ENCODE measurements at places on chromosomes 2 and 18.

GRCh38 chr2:239258248-239258647 is 142.6 kb downstream of the HDAC4 start:
- no peak for DNase-seq

DNA sequence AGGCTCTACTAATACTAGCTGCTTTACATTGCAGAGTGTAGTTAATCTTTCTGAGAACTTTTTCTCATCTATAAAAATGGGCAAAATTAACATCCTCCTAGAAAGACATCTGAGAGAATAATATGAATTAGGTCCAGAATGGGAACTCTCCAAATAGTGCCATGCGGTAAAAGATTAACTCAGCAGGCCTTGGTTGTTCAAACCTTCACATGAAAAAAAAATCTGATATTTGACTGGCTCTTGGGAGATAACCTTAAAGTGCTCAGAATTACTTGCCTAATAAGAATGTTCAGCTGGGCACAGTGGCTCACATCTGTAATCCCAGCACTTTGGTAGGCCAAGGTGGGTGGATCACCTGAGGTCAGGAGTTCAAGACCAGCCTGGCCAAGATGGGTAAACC is 5.5 kb upstream of the CXXC1 start:
- DNase-seq, result no peak

DNA sequence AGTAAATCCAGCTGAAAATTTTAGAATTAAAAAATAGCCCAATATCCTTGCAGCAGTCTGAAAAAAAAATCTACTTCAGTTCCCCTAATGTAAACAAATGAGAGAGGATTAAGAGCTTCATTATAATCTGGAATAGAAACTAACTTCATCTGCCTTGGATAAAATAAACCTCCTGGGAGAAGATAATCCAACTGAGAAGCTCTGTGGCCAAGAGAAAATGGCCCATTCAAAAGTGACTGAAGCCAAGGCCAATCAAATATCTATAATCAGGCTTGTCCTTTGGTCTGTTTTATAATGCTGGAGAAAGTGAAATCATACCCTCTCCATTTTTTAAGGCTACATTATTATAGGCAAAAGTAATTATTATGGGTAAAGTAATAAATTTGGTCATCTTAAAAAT is 110.0 kb downstream of the NEB start:
- no peak for DNase-seq

DNA sequence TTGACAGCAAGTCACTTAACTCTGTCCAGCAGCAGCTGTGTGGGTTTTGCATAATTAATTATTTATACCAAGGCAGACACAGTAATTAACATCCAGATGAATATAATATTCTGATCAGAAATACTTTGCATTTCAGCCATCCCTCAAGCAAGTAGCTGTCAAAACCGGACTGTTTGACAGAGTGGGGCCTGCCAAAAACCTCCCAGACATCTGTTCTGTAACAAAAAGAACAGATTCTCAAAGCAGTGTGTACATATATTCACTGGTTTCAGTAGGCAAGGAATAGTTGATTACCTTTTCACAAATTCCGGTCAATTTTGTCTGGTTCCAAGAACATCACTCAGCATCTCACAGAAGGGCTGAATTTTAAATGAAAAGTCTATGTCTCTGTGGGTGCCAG is 291.6 kb downstream of the CMPK2 start:
- DNase-seq, result no peak

DNA sequence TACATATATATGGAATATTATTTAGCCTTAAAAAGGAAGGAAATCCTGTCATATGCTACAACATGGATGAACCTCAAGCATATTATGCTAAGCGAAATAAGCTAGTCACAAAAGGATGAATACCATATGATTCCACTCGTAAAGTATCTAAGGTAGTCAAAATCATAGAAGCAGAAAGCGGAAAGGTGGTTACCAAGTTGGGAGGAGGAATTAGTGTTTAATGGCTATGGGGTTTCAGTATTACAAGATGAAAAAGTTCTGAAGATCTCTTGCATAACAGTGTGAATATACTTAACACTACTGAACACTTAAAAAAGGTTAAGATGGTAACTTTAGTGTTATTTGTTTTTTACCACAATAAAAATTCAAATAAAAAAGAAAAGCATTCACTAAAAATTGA is 99.0 kb downstream of the MGAT5 start:
- DNase-seq, result no peak

- no peak for DNase-seq
Measured at GRCh38 chr2:206011018-206011614, 74.9 kb downstream of the INO80D start.

GRCh38 chr2:45932278-45932975 is 281.0 kb downstream of the PRKCE start:
- no peak for DNase-seq

DNA sequence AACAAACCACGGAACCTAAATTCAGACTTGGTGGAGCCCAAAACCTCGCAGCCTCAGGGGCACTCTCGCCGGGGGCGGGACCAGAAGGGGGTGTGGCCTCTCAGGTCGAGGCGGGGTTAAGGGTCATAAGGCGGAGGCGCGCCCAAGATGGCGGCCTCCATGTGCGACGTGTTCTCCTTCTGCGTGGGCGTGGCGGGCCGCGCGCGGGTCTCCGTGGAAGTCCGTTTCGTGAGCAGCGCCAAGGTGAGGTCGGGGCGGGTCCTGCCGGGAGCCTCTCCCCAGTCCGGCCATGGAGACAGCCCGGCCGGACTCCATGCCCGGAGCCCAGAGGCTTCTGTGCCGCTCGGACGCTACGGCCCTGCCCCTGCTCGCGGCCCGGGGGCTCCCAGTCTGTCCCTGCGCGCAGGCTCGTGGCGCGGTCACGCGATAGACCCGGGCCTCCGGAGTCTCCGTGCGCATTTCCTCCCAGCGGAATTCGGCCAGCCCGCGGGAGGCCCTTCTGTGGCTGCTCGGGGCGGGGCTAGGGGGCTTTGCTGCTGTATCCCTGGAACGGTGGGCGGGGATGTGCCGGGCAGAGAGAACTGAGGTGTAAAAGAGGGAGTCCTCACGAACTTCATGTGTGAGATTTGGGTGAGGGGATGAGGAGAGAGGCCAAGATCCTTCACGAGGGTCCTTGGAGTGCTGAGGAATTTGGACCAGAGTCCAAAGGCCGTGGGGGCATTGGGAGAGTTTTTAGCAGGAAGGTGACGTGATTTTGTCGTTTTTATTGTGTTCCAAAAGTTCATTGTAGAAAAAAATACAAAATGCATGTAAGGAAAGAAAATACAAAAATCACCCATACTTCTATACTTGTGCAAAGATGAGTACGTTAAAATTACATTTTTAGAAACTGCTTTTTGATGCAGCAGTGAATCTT is at the start of gene SMYD5:
Gene SMYD5, plus strand, starts transcription at position 126 of the 916 bp plus-strand sequence. Its CDS starts 22 bp downstream, at position 148.
- no peak for DNase-seq

- no peak for DNase-seq
Measured at GRCh38 chr2:121080013-121080772, 204.8 kb downstream of the TFCP2L1 start.

Measured in NCI-H1436 treated with DMSO at 0.1 percent for 48 hours (cell line).